NCI-H2171 (cell line): ENCODE measurements at places on chromosomes 5 and 9.

GRCh38 chr9:78300209-78300608 is 3.3 kb downstream of the PSAT1 start:
- DNase-seq: no peak

DNA sequence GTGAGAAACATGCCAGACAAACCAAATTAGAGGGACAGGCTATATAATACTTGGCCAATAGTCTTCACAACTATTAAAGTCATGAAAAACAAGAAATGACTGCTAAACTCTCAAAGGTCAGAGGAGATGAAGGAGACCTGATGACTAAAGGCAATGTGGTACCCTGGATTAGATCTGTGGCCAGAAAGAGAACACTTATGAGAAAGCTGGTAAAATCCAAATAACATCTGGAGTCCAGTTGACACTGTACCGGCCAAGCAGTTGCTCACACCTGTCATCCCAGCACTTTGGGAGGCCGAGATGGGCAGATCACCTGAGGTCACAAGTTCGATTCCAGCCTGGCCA is 24.4 kb downstream of the ATOX1 start:
- DNase-seq: no peak

DNA sequence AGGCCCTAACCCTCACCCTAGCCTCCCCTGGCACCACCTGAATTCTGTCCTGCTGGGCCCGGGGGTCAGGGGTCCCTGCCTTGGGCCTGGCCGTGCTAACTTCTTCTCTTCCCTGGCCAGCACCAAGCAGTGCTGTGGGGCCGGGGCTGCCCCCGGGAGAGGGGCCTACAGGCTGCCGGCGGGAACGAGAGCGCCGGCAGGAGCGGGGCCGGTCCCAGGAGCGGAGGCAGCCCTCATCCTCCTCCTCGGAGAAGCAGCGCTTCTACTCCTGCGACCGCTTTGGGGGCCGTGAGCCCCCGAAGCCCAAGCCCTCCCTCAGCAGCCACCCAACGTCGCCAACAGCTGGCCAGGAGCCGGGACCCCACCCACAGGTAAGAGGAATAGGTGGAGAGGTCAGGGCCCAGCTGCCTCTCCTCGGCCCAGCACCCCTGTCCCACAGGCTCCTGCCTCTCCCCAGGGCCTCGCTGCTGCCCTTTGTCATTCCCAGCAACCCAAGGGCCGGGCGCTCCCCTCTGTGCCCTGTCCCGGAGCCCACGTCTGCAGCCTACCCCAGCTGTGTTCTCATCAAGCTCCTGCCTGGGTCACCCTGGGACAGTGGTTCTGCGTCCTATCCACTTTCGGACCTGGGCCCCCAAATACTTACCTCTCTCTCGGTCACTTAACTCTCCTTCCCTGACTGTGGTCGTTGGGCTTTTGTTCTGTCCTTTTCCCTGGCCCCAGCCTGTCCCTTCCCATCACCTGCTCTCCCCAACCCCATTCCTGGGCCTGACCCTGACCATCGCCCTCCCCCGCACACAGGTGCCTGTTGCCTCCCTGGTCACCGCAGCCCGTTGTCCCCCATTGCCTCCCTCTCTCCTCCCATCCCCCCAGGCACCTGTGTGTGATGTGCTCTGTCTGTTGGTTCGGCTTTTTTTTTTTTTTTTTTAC is 243.2 kb downstream of the CACNA1B start:
- DNase-seq: no peak

DNA sequence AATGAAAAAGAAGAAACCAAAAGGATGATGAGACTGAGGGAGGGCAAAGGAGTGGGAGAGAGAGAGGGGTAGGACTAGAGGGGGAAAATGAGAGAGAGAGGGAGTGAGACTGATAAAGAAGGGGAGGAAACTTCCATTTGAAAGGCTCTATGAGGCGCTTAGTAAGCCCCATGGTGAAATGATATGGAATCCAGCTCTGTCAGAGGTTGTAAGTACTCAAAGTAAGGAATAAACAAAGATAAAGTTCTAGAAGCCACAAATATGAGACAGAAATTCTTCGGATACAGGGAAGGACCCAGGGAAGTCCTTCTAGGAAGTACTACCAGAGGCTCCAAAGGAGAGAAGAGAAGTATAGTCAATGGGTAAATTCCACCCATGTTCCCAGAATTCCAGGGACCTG is 21.7 kb upstream of the VLDLR start:
- DNase-seq: no peak

DNA sequence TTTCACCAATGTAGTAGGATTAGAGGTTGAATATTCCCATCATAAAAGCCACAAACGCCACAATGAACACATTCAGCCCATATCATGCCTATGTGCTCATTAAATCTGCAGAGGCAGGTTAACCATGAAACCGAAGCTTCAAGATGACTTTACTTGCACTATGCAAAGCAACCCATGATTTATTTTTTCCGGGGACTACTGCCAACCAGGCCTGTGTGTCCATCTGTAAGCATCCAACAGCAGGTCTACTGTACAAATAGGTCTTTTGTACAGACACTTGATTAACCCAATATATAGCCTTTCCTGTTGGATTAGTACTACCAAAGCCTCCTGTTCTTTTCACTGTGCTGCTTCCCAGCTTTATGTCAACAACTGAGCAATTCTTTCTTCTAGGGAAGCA is 104.9 kb upstream of the CDH10 start:
- no peak for DNase-seq

DNA sequence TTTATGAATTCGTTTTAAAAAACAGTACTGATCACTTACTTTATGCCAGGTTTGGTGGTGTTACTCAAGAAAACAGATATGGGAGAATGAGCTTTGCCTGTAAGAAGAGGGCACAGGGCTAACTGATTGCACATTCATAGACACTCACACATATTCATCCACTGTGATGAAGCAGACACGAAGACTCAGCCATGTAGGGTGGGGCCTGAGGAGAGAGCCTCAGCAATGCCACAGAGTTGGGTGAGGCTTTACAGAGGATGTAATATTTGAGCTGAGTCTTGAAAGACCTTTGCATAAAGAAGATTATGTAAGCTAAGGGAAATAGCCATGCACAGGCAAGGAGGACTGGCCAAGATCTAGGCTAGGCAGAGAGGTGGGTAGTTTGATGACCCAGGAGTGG is 472.8 kb downstream of the PSAT1 start:
- DNase-seq: no peak

- DNase-seq: no peak
Observed at GRCh38 chr5:127943061-127943371, 140.6 kb upstream of the SLC12A2 start.

GRCh38 chr5:6554812-6555211 is 78.0 kb downstream of the NSUN2 start:
- DNase-seq: no peak
